Thoracic aorta (tissue), 2 donors: ENCODE measurements at places on chromosomes 2 and 18.

DNA sequence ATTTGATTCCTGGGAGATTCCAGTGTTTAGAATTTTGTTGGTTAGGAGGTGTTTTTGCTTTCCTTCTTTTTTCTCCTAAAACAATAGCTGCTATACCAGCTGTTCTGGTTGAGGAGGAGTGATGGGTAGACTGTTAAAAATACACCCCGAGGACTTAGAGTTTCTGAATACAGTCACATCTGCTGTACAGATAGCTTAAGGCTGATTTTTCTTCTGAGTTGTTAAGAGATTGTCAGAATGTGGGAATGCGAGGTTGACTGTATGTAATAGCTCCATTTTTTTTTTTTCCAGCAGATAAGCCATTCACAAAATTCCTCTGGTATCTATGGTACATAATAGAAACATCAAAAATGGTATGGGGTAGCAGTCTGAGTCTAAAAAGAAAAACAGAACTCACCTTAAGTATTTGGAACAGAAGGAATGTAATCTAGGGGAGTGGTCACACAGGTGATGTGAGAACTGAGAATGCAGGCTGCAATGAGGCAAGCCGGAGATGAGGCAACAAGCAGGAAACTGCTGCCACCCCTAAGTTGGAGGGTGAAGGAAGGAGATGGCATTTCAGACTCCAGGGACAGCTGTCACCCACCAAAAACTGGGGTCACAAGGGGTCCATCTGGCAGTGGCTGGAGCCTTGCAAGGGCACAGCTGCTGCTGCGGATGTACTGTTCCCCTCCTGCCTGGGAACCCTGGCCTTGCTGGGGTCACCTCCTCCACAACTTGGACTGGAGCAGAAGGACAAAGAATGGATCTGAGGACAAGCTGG, 2.4 kb downstream of the DGKD start:
- H3K27ac ChIP-seq: no peak overlapping the region
- no peak overlapping the region for H3K4me3 ChIP-seq
- no peaks in the 10 kb centered on the region for H3K36me3 ChIP-seq

- H3K4me3 ChIP-seq: no peak overlapping the region
- no peak overlapping the region for H3K27ac ChIP-seq
- no peak for DNase-seq
- H3K4me1 ChIP-seq: no peaks in the 10 kb centered on the region
- no peaks in the 10 kb centered on the region for H3K27me3 ChIP-seq
Observed at GRCh38 chr2:237026981-237027711, 58.5 kb upstream of the COPS8 start.

- H3K4me3 ChIP-seq: no peak overlapping the region
- DNase-seq: no peak
- no peaks in the 10 kb centered on the region for H3K4me1 ChIP-seq
- H3K27me3 ChIP-seq: no peaks in the 10 kb centered on the region
Observed at GRCh38 chr2:9099341-9099751, 95.9 kb upstream of the MBOAT2 start.

DNA sequence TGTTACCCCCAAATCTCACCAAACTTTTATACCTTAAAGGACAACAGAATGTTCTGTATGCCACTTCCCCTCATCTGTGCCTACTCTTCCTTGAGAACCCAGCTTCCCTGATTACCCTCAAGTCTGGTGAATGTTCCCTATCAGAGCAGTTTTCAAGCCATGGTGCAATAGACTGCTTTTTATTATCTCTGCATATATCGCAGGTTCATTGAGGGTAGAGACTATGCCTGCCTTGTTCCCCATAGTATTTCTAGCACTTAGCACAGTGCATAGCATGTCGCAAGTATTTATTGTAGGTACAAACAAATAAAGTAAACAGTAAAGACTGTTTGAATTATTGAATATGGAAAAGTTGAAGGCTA, 146.6 kb downstream of the HAUS1 start:
- H3K4me1 ChIP-seq: peaks cover 25% of the 10 kb centered on the region
- peaks cover 3% of the 10 kb centered on the region for H3K36me3 ChIP-seq
- H3K27me3 ChIP-seq: no peaks in the 10 kb centered on the region
- peak overlapping the region; percentile 18 for H3K4me3 ChIP-seq
- no peak for DNase-seq
